ENCODE measurements at places on chromosomes 12 and 14.

GRCh38 chr14:74563586-74564159 is 48.4 kb downstream of the LTBP2 start:
- no peak for DNase-seq

DNA sequence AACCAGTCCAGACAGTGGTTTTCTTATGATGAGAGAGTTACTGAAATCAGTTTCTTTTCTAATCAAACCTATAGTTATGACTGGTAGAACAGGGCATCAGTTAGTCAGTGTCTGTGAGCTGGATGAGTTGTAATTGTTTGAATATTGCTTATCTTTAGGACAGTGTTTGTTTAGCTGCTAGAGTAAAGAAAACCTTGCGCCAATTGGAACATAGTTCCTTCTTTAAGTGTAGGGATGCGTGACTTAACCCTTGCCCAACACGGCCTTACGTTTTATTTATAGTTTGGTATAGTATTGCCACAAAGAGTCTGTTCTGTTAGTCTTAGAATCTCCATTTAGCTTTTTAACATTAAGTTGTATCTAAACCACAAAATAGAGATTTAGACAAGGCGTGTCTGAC is 572.6 kb downstream of the SLC16A7 start:
- no peak for DNase-seq

GRCh38 chr12:3545121-3545796 is 54.3 kb downstream of the PRMT8 start:
- DNase-seq, result no peak

DNA sequence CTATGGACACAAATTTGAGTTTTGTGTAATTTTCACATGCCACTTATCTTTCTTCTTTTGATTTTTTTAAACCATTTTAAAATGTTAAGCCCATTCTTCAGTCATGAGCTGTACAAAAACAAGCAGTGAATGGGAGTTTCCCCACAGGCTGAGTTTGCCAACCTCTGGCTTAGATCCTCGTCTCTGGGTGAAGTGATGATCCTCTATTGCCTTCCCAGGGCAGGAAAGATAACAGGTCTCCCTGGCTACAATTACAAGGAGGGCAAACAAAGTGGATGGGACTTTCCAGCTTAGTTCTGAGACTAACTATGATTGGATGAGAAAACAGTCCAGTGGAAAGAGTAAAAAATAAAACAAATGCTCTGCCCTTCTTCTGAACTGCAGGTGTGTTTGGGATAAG is 203.7 kb downstream of the SPTSSA start:
- no peak for DNase-seq

DNA sequence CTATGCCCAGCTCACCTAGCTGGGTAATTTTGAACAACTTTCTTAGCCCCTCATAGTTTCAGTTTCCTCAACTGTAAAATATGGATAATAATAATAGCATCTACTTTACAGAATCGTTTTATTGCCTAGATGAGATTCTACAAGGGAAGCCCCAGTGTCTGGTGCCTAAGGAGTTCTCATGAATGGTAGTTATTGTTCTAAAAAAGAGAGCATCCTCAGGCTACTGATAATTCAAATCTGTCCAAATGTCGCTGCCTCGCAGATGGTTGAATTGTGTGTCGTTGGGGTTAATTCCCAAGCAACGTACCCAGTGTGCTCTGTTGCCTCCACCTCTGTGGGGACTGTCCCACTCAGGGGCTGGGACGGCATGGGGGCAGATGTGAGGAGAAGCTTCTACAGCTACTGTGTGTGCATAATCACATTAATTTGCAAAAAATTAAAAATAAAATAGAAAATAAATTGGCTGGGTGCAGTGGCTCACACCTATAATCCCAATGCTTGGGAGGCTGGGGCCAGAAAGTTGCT is 71.6 kb upstream of the CEP83 start:
- no peak for DNase-seq

DNA sequence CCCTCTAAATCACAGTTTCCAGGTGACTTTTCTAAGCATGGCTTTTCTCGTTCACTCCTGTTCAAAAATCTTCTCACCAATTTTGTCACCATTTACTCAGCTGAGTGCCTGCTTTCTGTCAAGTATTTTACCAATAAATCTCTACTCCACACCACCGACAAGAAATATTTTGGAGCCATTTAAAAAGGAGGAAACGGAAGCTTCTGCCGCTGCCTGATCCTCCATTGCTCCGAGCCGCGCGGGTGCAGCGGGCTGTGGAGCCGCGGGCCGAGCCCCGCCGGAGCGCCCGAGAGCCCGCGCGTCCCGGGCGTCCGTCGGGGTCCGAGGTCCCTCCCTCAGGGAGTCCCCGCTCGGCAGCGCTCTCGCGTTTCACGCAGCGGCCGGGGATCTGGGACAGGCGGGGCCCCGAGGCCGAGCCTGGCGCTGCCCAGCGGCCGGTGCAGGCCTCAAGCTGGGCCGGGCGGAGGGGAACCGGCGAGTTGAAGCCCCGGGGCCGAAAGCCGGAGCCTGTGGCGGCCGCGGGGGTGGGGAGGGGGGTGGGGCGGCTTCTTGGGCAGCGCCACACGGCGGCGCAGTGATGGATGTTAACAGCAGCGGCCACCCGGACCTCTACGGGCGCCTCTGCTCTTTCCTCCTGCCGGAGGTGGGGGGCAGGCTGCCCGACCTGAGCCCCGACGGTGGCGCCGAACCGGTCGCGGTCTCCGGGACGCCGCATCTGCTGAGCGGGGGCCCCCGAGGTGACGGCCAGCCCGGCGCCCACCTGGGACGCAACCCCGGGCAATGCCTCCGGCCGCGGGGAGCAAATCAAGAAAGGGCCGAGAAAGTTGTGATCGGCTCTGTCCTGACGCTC is 1.1 kb upstream of the HEBP1 start:
- DNase-seq, result peak; percentile 57

- no peak for DNase-seq
Observed at GRCh38 chr14:63394841-63395240, 76.1 kb upstream of the GPHB5 start.

GRCh38 chr12:95262808-95263207 is 45.2 kb downstream of the VEZT start:
- no peak for DNase-seq

DNA sequence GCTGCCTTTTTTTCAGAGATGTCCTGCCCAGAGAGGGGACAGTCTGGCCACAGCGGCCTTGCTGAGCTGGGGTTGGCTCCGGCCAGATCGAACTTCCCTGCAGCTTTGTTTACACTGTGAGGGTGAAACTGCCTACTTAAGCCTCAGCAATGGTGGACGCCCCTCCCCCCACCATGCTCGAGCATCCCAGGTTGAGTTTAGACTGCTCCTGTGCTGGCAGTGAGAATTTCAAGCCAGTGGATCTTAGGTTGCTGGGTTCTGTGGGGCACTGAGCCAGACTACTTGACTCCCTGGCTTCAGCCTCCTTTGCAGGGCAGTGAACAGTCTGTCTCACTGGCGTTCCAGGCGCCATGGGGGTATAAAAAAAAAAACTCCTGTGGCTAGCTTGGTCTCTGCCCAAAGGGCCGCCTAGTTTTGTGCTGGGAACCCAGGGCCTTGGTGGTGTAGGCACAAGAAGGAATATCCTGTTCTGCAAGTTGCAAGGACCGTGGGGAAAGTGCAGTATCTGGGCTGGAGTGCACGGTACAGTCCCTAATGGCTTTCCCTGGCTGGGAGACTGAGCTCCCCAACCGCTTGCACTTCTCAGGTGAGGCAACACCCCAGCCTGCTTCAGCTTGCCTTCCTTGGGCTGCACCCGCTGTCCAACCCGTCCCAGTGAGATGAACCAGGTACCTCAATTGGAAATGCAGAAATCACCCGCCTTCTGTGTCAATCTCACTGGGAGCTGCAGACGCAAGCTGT is 79.1 kb downstream of the LRIG3 start:
- no peak for DNase-seq

- no peak for DNase-seq
Observed at GRCh38 chr12:116123451-116124258, 153.8 kb downstream of the MED13L start.

DNA sequence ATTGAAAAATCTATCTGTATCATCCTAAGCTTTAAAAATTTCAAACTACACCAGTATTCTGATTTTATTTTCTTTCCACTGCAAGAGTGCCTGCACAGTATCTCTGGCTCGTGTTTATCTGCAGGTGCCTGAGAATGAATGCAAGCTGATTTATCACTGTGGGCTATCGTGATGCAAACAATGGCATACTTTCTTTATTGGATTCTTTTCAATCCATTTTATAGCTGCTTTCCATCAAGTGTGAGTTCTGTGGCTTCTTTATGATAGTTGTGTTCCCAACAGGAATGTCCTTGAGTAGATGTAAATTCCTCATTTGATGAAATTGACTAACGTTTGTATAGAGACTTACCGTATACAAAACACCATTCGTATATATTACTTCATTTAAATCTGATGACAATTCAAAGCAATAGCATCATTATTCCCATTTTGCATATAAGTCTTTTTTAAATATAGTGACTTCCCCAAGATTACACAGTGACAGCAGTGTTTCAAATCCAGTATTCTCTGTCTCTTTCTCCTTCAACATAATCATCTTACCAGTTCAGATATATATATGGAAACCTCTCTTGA is 160.3 kb upstream of the ABCD2 start:
- DNase-seq, result no peak

DNA sequence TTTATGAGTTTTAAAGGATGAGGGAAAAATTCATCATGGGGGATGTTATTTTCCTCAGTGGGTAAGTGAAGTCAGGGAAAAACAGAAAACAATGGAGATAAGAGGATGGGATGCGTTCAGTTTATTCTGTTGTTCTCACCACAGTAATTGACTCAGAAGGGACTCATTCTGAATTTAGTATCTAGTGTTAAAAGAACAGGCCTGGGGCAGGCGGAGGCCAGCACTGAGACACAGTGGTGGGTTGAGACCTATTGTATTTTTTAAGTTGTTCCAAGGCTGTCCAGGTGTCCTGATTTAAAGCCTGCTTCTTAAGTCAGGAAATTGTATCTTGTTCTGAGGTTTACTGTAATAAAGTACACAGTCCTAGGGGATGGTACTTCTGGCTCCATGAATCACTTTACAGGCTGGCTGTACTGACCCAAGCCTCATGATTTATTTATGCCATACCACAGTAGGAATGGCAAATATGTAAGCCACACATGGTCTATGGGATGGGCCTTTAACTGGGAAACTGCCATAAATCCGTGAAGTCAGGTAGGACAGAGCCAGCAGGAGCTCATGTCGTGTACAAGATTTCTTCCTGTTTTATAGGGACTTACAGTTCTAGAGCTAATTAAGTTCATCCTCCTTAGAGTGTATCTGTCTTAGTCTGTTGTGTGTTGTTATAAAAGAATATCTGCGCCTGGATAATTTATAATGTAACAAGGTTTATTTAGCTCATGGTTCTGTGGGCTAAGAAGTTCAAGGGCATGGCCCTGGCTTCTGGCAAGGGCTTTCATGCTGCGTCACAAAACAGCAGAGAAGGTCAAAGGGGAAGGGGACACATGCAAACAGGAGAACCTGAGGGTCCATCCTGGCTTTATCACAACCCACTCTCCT is 244.1 kb downstream of the FBXL14 start:
- DNase-seq, result no peak

- no peak for DNase-seq
Observed at GRCh38 chr12:79455286-79455685, 235.5 kb downstream of the PAWR start.

- DNase-seq, result no peak
Observed at GRCh38 chr12:132432721-132433577, 57.0 kb upstream of the FBRSL1 start.

- DNase-seq, result no peak
Observed at GRCh38 chr14:86038387-86039042, 508.6 kb downstream of the FLRT2 start.

DNA sequence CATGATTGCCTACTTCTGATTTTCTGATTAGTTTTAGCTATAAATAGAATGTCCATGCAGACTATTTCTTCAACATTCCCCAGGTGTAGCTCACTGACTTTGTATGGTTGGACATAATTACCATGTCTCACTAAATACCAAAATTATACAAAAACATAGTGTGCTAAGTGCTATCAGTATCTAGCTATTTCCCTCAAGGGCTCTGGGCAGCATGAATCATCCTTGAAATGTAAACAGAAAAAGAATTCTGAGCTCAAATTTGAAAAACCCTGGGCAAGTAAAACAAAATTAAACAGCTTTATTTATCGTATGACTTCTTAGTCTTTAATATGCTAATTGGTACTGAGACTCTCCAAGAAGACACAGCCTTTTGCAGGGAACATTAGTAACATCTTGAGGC is 82.9 kb downstream of the SPATA7 start:
- no peak for DNase-seq

- no peak for DNase-seq
Observed at GRCh38 chr14:89625244-89625713, 208.2 kb upstream of the FOXN3 start.

DNA sequence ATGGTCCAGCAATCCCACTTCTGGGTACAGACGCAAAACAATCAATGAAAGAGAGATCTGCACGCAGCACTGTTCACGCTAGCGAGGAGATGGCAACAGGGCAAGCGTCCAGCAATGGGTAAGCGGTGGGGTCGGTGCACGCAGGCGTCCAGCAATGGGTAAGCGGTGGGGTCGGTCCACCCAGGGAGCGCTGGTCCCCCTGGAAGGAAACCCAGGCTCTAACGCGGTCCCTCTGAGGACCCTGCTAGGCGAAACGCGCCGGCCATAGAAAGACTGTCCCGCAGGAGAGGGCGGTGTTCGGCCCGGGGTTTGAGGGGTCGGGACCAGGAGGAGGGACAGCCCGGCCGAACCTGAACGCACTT is 618 bp upstream of the PGAM5 start:
- DNase-seq, result peak; percentile 6

DNA sequence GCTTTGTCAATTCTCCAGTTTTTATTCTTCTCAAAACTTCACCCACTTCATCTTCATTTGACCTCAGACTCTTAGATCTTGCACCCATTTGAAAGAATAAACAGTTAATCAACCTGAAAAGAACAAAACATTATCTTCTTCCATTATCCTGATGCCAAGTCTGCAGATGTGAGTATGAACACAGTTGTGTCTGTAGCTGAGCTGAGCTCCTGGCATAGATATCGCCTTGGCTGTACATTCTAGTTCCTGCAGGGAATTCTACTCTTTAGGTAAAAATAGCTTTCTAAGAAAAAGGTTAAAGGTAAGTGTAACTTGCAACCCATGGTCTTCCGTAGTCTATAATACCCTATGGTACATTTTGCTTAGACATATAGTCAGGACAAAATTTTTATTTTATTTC is 169.7 kb downstream of the KCNA5 start:
- DNase-seq, result no peak

GRCh38 chr12:13142747-13143146 is 39.3 kb upstream of the GSG1 start:
- no peak for DNase-seq

DNA sequence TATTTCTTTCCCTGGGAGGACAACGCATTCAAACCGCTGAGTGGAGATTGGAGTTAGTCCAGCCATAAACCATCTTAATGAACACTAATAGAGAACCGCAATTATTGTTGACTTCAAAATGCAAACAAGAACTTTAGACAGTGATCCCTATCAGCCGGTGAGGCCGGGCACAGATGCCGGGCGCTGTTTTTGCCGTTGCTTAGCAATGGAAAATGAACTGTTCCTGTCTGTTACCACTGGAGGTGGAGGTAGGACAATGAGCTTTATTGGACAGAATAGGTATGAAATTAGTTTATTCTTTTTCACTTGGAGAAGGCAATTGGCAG is 216.8 kb downstream of the TTC8 start:
- DNase-seq, result no peak

GRCh38 chr12:94973221-94973620 is 30.3 kb downstream of the NDUFA12 start:
- no peak for DNase-seq
